ENCODE measurements at places on chromosomes 7 and 10.

DNA sequence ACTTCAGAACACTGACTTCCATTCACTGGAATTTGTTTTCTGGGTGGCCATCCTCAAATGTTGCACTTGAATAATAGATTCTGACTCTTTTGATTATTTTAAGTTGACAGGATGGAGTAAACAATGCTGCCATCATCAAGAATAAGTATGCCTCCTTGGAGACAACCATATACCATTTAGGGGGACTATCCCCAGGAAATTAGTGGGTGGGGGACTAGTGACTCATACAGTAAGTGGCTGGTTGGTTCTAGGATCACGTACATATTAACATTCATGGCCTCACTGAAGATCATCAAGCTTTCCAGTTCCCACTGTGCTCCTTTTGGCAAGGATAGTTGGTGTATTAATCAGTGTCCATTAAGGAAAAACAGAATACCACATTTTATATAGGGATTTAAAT is 615.2 kb downstream of the CCSER2 start:
- DNase-seq, result no peak

GRCh38 chr10:58473976-58474375 is 38.7 kb upstream of the BICC1 start:
- no peak for DNase-seq

DNA sequence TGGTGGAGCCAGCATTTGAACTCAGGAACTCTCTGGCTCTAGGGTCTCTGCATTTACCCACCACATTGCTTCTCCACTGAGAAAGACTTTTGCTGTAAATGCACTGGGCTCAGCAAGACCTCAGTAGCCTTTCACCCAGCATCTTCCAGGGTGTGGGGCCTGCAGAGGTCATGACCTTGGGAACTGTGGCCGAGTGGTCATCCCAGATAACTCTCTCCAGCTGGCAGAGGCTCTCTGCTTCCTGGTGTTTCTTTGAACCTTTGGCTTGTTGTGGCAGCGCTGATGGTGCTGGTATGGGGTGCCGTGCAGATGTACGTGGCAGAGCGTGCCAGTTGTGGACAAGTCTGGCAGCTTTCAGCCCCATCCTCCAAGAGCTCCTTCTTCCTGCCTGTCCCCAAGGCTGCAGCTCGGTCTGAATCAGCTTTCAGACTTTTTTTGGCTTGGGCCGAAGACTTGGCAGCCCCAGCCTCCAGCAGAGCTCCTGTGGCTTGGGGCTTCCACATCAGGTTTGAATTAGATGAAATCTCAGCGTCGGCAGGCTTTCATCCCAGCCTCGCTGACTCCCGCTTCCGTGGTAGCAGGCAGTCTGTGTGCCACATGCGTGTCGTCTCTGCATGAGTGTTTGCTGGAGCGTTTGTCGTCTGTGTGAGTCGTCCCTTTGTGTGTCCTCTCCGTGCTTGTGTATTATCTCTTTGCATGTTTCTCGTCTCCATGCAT is 21.5 kb downstream of the ADAMTS14 start:
- DNase-seq, result no peak

DNA sequence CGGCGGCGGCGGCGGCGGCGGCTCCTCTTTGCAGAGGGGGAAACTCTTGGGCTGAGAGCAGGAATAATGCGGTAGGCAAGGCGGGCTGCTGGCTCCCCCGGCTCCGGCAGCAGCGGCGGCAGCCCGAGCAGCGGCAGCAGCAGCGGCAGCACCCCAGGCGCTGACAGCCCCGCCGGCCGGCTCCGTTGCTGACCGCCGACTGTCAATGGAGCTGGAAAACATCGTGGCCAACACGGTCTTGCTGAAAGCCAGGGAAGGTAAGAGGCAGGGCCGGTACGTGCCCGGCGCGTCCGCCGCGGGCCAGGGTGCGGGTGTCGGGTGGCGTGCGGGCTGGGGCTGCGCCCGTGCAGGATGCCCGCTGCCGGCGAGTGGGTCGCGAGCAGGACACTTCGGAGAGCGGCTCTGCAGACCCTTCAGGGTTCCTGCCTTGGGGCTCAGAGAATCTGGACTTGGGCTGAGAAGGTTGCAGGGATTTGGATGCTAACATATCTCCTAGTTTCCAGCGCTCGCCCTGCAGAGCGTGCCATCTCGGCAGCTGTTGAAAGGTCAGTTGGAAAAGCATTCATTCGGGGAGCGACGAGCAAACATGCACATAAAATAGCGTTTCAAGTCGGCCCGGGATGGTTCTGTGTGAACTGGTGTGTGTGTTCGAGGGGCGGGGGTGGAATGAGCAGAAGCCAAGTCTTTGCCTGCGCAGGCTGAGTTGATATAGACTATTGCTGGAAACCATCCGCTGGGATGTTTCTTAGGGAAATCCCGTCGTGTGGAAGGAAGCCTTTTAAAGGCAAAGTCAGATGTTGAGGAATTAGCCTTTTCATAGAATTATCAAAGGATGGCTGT is 562 bp downstream of the GRK5 start:
- no peak for DNase-seq

GRCh38 chr10:89355394-89355931 is 22.4 kb upstream of the IFIT1B start:
- DNase-seq, result no peak

- DNase-seq, result no peak
Observed at GRCh38 chr10:38025283-38025682, 14.8 kb downstream of the ZNF33A start.
